ENCODE measurements at places on chromosomes 12 and 14.

- DNase-seq, result no peak
These were observed 759.9 kb upstream of the FLRT2 start for GRCh38 chr14:84770030-84770429.

DNA sequence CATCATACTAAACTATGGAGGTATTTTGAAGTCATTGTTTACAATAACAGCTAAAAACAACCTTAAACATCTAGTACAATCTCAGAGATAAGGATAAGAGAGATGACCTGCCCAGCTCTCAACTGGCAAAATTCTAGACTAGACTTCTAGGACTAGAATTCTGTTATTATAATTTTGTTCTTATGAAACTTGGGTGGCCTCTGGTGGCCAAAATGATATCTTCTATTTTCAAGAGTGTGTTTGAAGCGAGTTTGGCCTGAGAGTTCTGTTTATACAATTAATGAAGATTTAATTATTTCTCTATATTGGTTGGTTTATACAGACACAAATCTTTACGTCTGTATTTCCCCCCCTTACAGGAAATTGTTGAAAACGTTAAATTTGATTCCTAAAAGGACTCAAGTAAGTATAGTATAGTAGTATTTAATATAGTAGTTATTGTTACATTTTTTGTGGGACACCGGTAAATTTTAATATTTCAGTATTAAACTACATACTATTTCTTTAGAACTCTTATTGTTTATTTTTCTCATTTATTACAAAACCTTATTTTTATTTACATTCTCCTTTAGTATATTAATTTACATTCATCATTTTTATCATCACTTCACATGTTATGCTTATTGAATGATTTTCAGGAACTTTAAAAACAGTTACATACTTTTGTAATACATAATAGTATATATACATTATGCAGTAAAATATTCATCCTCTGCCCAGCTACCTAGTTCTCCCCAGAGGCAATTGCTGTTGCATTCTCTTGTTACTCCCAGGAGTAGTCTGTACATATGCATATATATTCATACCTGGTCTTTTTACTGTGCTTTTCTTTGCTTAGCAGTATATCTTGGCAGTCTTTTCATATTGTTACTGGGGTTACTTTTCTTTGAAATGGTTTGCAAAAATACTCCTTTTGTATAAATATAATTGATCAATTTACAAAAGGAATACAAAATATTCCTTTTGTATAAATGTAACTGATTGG, 6.6 kb downstream of the PPHLN1 start:
- no peak for DNase-seq

GRCh38 chr12:30996752-30997151, 70.2 kb downstream of the TSPAN11 start:
- no peak for DNase-seq

GRCh38 chr14:101665478-101666078, 95.9 kb upstream of the PPP2R5C start:
- DNase-seq, result no peak

GRCh38 chr14:67666750-67667449, 7.5 kb downstream of the VTI1B start:
- no peak for DNase-seq

DNA sequence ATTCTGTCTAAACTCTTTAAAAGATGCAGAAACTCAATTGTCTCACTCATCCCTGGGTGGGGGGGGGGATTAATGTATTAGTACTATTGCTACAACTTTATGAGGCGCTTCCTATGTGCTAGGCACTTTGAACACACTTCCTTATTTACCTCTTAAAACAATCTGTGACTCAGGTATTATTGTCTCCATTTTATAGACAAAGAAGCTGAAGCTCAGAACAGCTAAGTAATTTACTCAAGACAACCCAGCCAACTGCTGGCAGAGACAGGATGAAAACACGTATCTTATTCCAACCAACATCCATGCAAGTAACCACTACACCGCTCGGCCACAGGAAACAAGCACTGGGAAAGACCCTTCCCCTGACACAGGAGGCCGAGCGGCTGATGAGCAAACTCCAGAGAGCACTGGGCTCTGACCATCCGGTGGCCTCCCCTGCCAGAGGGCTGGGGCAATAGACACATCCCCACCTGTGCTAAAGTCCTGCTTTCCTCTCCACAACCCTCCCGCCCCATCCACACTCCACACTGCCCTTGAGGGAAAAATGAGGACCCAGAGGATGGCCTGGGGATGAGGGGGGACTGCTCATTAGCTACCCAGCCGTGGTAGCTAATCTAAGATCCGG, 244.2 kb downstream of the DPF3 start:
- no peak for DNase-seq

DNA sequence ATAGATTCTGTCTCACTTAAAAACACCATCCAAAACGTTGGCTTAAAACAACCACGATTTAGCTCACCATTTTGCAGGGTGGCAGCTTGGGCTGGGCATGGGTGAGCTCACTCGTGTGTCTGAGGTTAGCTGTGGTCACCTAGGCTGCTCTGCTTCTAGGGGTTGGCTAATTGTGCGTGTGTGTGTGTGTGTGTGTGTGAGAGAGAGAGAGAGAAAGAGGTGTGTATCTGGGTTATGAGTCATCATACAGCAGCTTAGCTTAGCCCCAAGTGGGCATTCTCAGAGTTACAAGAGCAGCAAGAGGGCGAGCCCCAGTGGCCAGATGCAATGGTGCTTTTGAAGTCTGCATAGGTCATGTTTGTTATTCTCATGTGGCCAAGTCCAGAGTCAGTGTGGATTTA, 6.0 kb downstream of the FBXW8 start:
- DNase-seq, result no peak

GRCh38 chr12:112433551-112433950, 14.8 kb downstream of the PTPN11 start:
- DNase-seq, result no peak

Measured in fibroblast of skin of left biceps (primary cell).